Hippocampal formation (tissue), 2 donors: ENCODE measurements at places on chromosomes 6 and 20.
A peak's percentile ranks its signal among the peaks of the same experiment; 100 is the strongest.

DNA sequence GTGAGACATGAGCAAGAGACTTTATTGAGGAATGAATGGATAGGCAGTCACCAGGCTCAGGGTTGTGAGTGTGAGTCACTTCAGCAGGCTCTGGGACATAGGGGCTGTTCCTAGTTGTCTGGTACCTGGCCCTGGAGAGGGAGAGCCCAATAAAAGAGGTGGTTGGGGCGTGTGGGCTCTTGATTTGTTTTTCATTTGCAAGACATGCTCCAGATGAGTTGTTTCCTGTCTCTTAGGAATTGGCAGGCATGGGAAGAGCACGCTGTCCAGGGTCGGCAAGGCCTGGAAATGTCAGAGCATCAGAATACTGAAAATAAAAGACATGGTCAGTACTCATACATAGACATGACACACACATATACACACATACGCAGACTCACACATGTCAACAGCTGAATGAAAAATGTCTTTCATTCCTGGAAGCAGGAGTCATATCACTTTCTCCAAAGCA, 166.3 kb upstream of the SULF2 start:
- DNase-seq, result no peak

GRCh38 chr6:148426317-148426977, 83.8 kb downstream of the SASH1 start:
- DNase-seq, result no peak

DNA sequence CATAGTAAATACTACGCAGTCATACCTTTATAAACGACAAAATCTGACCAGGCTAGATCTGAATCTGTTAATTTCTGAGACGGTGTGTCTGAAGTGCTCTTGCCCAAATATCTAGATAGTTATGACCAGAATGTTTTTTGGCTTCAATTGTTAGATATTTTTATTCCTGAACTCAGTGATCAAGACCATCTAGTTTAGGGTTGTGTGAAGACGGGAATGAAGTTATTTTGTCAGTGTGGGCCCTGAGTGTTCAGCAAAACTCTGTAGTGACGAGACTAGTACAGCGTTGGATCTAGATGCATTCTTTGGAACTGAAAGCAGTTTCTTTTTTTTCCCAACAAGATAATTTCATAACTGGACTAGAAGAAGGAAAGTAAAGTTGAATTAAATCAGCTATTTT, 3.1 kb downstream of the STXBP5 start:
- DNase-seq, result peak; percentile 38

DNA sequence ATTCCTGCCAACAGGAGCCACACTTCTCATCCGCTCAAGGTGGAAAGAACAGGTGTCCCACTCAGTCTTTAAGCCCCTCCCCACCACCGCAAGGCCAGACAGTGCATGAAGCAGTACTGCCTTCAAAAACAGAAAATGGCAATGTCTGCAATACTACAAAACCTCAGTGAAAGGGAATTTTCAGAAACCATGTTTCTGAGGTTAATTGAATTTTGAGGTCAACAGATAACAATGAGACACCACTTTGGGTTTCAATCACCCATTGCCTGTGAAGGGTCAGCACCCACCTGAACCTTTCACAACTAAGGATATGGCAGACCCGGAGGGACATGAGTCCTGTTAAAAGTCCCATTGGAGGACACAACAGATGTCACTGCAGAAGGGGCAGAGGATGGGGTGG, 13.0 kb downstream of the ZC3H12D start:
- DNase-seq, result no peak

- no peak for DNase-seq
Observed at GRCh38 chr6:165737396-165737795, 74.4 kb upstream of the PDE10A start.

GRCh38 chr20:35831029-35831428, 59.2 kb downstream of the PHF20 start:
- DNase-seq, result no peak

GRCh38 chr6:92906385-92906784, 513.0 kb downstream of the EPHA7 start:
- no peak for DNase-seq

DNA sequence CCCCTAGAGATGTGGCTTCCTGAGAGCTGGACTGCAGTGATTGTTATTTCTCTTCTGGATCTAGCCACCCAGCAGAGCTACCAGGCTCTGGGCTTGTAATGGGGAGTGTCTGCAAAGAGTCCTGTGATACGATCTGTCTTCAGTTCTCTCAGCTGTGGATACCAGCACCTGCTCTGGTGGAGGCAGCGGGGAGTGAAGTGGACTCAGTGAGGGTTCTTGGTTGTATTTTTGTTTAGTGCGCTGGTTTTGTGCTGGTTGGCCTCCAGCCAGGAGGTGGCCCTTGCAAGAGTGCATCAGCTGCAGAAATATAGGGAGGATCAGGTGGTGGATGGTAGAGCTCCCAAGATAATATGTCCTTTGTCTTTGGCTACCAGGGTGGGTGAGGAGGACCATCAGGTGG, 33.7 kb downstream of the PAX1 start:
- DNase-seq, result no peak

- DNase-seq, result no peak
Observed at GRCh38 chr20:420721-421574, 12.8 kb downstream of the RBCK1 start.

DNA sequence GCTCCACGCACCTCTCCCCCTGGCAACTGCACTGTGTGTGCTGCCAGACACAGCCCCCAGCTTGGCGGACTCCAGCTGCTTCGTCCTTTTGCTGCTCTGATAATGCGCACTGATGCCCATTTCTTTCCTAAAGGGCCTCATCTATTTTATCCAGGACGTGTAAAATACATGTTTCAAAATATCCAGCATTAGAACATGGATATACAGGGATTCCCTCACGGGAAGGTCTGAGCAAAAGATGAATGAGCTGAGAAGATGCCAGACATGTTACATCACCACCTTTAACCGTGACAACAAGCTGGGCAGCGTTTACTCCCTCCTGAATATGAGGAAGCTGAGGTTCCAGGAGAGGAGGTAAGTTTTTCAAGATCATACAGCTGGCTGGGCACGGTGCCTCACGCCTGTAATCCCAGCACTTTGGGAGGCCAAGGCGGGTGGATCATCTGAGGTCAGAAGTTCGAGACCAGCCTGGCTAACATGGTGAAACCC, 32.8 kb downstream of the TNXB start:
- no peak for DNase-seq

DNA sequence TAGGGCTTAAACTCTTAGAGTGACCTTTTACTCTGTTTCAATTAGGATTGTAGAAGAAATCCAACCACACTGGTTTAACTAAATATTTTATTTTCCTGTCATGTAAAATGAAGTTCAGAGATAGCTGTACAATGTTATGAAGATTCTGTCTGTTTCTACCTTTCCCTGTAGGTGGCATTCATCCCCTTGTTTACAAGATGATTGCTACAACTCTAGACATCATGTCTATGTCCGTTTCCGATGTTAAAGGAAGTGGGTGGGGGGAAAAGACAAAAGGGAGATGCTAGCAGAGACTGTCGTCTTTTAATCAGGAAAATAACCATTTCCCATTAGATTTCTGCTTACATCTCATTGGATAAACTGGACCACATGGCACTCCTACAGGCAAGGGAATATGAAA, 30.9 kb upstream of the RIMS1 start:
- no peak for DNase-seq

DNA sequence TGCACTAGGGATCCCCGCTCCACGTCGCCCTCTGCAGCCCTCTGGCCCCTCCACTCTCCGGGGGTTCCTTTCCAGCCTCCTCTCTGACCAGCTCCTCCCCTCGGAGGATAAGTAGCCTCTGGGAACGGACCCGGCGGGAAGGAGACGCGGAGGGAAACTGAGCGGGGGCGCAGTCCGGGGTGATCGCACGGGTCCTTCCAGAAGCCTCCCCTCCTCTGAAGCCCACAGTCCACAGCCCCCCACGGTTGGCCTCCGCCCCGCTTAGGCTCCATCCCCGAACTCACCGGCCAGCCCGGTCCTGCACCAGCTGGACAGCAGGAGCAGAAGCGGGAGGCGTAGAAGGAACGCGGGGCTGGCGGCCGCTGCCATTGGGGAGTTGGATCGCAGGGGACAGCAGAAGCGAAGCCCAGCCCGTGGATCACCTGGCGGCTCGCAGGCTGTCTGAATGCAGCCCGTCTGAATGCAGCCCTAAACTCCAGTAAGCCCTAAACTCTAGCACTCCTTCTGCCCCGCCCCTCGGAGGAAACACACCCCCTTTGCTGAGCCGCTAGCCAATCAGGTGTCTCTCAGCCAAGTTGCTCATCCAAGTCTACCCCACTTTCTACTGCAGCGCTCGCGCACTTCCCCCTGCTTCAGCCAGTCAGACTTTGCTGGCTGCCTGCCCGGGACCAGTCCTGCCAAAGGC, at the start of gene RAET1G:
Gene RAET1G (minus strand): TSS at position 480 of the 685 bp plus-strand sequence. CDS start 111 bp downstream, at position 369.
- DNase-seq, result peak; percentile 55

- DNase-seq, result no peak
Observed at GRCh38 chr6:138291036-138291848, 73.0 kb upstream of the PBOV1 start.

GRCh38 chr6:31906122-31906521, 4.2 kb upstream of the ZBTB12 start:
- DNase-seq, result no peak

GRCh38 chr6:14241255-14242070, 123.9 kb downstream of the CD83 start:
- no peak for DNase-seq

- no peak for DNase-seq
Observed at GRCh38 chr20:16966276-16966880, 218.2 kb downstream of the OTOR start.

- DNase-seq, result no peak
Observed at GRCh38 chr6:116190550-116190949, 63.3 kb downstream of the TSPYL4 start.

DNA sequence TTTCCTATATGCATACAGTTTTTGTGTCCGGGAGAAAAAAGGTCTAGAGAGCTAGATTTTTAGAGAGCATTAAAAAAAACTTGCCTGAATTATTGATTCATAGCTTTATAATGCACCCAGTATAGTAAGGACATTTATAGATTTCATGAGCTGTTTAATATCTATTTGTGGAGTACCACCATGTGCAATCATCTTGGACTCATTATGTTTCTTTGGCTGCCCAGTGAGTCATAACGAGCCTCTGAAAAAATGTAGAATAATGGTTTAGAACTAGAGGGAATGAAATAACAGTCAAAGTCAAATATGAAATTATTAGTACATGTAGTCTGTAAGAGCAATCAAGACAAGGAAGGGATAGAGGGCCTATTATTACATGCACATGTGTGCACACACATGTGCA, 350.0 kb downstream of the CD83 start:
- no peak for DNase-seq

DNA sequence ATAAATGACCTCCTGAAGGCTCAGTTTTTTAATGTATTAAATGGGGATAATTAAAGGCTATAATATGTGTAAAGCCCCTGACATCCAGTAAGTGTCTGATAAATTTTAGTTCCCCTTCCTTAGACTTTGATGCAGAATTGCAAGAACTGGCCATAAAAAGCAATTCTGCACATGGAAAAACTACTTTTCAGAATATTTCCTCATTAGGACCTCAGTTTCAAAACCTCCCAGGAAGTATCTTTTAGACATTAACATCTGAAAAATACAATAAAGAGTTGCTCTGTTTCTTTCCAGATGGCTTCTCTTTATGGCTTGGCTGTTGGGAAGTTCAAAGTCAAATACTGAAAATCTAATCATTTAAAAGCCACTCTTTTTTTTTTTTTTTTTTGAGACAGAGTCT, 106.3 kb upstream of the ZNF217 start:
- no peak for DNase-seq

DNA sequence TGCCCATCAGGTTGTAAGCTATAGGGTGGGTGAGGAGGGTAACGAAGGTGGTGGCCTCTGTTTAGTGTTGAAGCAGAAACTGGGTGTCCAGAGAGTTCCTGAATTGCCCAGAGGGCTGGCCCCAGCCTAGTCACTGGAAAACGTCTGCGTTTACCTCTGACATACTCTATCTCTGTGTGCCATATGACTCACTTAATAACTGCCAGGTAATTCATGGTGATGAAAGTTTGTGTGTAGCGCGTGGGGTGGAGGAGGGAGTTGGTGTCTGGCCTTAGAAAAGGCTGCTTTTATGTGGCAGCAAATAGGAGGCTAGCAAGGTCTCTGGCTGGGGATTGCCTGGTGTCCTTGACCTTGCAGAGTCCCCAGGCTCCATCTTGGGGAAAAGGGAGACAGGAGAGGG, 47.3 kb downstream of the SLC35D3 start:
- no peak for DNase-seq

- peak; percentile 69 for DNase-seq
Observed at GRCh38 chr6:33570806-33571636, 9.1 kb downstream of the BAK1 start.

DNA sequence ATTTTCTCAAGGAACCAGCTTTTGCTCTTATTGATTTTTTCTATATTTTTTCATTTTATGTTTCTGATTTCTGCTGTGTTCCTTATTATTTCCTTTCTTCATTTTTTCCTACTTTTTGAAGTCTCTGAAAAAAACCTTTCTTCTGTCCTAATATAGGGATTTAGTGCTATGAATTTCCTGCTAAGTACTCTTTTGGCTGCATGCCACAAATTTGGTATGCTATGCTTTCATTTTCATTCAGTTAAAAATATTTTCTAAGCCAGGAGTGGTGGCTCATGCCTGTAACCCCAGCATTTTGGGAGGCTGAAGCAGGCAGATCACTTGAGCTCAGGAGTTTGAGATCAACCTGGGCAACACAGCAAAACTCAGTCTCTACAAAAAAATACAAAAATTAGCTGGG, 30.6 kb downstream of the SIRPD start:
- no peak for DNase-seq

GRCh38 chr6:139961190-139961589, 586.7 kb upstream of the CITED2 start:
- DNase-seq, result no peak

- no peak for DNase-seq
Observed at GRCh38 chr6:46530896-46531295, 39.6 kb upstream of the RCAN2 start.

DNA sequence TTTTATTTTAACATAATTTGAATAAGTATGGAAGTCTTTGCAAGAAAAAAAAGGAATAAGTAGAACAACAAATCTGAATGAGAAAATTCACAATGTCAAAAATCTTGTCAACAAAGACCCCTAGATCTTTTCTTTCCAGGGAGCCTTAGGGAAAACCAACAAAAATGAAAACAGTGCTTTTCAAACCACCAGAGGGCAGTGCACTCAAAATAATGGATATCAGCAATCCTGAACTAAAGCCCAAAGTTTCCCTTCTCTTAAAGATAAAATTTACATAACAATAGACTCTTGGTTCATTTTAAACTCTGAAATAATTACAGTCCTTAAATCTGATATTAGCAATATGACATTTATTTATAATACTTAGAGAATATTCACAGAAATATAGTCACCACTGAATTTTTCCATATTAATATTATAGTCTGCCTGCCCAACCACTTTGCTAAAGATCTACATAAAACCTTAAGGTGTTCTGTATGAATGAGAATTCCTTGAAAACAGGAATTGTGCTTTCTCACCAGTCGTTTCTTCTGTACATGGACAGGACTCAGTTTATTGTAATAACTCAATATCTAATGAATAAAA, 105.3 kb upstream of the BMP5 start:
- peak; percentile 32 for DNase-seq

DNA sequence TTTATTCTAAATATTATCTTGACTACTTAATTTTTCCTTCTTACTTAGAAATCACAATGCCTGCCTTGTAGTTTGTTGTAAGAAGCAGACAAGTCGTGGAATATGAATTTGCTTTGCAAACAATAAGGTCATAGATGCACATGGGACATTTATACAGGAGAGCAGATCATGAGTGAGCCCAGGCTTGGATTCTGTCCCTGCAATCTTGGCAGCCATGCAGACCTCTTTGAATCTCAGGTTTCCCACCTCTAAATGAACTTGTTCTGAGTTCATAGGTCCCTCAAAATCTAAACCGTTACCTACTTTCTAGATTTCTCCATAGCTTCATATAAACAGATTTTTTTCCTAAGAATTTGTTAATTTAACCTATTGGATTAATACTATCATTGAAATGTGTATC, 19.5 kb downstream of the KIAA0408 start:
- DNase-seq, result no peak
